Mammary epithelial cell (primary cell): ENCODE measurements at places on chromosomes 12 and 14. TPM values are rescaled to one million over a fixed set of nuclear protein-coding genes. Genes with fewer than 3 reads are reported as not detected.

DNA sequence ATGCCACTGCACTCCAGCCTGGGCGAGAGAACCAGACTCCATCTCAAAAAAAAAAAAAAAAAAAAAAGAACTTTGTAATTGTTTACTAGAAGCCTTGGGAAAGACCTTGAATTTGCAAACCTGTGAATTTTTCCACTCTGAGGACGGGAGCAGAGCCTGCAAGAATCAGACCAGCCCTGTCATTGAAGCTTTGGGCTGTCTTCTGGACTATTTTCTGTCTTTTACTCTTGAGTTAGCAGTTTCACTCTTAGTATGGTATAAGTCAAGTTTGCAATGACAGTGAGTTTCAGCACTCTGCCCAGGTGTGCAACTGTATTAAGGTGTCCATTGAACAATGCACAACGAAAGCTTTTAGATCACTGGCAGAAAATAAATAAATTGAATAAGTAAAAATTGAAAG is 81.4 kb upstream of the KRAS start:
- no peak for DNase-seq

DNA sequence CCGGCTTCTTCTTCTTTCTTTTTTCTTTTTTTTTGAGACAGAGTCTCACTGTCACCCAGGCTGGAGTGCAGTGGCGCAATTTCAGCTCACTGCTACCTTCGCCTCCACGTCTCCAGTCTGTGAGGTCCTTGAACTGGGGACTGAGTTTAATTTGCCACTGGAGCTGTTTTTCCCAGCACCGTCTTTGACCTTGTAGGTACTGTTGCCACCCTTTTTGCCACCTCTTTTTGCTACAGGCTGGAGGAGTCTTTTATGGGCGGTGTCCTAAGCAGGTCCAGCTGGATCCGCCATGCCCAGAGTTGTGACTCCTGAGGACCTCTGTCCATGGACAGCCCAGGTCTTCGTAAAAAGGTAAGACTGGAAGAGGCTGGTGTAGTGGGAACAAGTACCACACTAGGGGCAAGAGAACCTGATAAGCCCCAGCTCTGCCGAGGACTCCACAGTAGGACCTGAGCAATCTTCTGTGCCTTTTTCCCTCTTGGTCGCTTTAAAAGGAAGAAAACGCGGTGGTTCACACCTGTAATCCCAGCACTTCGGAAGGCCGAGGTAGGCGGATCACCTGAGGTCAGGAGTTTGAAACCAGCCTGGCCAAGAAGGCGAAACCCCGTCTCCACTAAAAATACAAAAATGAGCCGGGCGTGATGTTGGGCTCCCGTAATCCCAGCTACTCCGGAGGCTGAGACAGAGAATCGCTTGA is 946 bp downstream of the RNU4-2 start:
- DNase-seq = no peak

CCDC88C gene
- 4.7 TPM for total RNA-seq

- no peak for DNase-seq
Observed at GRCh38 chr12:7217475-7218069, 28.1 kb downstream of the PEX5 start.

GRCh38 chr14:64296561-64296960 is 2.4 kb upstream of the ESR2 start:
- DNase-seq = peak; percentile 73

DNA sequence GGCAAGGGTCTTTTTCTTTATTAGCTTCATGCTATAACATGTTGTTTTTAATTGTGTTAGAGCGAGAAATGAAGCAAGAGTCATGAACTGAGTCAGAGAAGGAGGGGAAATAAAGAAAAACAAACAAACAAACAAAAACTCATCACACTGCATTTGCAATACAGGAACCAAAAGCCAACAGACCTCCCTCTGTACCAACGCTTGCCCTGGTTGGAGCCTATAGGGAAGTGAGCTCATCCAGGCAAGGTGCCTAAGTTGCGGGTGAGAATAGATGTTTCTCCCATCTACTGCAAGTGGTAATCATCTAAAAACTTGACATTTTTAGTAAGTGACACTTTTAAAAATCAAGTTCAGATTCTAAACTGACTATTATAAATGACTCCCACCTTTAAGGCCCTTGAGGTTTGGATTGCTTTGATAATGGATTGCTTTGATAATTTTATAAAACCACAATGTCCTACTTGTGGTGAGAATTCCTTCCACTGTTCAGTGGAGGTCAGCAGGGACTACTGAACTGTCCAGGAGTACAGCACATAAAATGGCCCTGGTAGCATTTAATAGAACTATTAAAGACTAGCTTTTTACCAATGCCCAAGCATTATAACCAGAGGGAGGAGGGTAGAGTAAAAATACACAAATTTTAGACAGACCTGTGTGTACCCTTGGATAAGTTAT is 31.3 kb downstream of the SLC38A1 start:
- no peak for DNase-seq

DNA sequence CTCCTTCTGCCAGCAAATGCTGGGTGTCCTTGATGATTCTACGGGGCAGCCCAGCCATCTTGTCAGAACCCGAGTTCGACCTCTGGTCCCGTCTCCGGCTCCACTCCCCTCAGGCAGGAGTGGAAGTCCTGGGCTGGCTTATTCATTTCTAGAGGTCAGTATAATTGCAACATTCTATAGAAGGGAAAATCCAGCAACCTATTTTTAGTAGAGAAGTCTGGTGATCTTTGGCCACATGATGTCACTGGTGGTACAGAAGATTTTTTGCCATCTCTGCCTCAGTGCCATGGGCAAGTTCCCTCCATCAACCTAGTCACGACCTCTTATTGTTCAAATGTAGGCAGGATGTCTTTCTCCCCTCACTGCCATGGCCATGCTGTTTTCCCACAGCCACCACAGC is 22.4 kb downstream of the OR10G2 start:
- no peak for DNase-seq

PRKD1 gene
- 1.4 and 1.7 TPM in 2 replicates for total RNA-seq

TSPAN19 gene
- total RNA-seq = 0.67 TPM

DNA sequence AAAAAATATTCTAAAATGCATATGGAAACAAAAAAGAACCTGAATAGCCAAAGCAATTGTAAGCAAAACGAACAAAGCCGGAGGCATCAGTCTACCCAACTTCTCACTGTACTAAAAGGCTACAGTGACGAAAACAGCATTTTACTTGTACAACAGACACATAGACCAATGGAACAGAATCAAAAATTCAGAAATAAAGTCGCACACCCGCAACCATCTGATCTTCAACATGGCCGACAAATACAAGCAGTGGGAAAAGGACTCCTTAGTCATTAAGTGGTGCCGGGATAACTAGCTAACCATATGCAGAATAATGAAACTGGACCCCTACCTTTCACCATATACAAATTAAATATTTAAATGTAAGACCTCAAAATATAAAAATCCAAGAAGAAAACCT is 203.9 kb upstream of the PPFIA2 start:
- DNase-seq = no peak

- DNase-seq = peak; percentile 80
Observed at GRCh38 chr12:58803908-58804307, 116.4 kb downstream of the LRIG3 start.

- no peak for DNase-seq
Observed at GRCh38 chr12:62739266-62740015, 195.5 kb downstream of the PPM1H start.

NRIP2 gene
- total RNA-seq = not detected

SIX1 gene
- 0.17 TPM for total RNA-seq

ALDH1L2 gene
- total RNA-seq = 61.7 TPM

DNA sequence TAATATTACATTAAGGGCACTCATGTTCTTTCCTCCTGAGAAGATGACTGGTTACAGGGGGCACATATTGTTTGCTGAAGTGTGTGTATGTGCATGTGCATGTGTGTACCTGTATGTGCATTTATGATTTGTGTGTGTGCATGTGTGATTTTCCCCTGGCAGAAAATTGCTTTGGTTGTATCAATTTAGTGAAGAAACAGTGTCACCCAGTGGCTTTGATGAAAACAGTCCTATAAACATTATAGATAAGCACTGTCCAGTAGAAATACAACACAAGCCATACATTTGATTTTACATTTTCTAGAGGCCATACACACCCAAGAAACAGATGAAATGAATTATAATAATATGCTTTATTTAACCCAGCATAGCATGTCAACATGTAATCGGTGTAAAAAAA is 8.6 kb downstream of the PDE3A start:
- no peak for DNase-seq

DNA sequence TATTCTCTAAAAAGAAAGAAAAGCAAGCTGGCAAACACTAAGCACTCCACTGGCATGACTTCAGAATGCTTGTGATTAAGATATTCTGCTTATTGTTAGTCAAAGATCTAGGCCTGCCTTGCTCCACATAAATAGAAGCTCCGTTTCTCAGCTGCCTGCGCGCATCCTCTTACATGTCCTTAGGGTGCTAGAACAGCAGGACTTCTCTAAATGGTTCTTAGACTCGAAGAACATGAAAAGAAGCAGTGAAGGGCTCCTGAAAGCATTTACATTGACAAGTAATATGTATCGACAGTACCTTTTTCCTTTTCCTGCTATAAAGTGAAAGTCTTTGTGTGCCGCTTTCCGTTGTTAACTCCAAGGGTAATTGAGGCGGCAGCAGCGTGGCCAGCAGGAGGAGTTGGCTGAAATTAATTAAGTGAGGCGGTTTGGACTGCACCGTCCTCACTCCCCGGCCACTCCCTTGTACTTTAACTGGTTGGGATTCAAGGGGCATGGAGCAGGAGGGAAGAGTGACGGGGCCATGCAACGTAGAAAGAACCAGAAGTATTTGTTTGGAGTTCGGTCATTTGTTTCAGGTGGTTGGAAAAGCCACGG is 34.2 kb upstream of the OTX2 start:
- DNase-seq = no peak

CDH24 gene
- 5.5 and 5.6 TPM in 2 replicates for total RNA-seq

DNA sequence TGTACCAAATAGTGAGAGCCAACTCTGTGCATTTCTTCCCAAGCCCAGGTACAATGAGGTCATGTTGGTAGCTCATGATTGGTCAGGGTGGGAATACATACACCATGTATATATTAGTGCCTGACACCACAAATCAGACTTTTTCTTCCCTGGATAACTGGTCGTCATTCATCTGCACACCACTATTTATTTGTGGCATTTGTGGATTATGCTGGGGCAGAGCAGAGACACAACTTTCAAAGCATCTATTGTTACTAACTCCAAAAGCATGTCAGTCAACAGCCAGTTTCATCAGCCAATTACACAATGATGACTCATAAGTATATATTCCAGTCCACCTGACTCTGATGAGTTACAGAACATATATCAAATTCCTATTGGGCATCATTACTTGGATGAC is 181.7 kb downstream of the ADAMTS20 start:
- peak; percentile 93 for DNase-seq

DNA sequence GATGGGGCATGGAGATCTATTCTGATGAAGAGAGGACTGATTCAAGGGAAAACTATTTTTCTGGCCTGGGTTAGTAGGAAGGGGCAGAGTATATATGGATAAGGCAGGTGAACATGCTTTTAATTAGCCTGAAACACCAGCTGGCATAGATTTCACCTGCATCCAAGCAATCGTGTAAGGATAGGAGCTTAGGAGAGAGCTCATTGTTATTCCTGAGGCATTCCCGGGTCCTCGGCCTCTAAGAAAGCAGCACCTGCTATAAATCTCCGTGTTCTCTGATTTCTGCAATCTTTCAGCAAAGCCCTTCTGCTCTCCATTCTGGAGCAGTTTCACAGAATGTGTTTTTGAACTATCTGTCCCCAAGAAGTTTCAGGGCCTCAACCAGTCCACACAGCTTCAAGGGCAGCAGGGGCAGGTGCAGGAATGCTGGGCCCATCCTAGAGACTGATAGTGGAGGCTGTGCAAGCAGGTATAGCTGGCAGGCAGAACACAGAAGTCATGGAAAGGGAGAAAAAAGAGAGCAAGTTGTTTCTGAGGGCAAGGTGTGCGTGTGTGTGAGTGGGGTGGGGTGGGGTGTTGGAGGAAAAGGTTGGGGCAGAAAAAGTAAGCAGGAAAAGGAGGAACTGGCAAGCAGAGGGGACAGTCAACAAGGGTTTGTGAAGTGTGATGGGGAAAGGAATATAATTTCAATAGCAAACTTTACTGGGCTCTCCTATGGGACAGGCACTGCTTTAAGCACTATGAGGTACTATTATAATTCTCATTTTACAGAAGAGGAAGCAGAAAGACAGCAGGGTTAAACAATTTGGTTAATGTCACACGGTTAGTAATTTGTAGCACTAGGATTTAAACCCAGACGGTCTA is 203.7 kb upstream of the SSTR1 start:
- no peak for DNase-seq

DNA sequence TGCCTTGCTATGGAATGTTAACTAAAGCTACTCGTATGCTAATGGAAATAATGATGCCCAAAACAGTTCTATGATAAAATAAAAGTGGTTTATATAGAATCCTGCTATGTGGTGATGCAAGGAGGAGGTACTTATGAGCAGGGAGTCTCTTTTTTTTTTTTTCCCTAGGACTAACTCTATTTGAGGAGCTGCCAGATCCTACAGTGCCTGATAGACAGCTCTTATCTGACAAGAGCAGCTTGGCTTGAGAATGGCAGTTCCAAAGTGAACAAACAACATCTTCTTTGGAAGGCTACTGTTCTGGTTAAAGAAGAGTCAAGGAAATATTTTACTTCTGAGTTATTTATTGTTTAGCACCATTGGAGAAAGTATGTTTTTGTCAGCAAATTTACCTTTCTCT is 10.2 kb upstream of the ACSM4 start:
- DNase-seq = no peak

TMEM30B gene
- 25.9 and 33.7 TPM in 2 replicates for total RNA-seq

CELA1 gene
- not detected in 2 replicates for total RNA-seq

GRCh38 chr12:65022960-65023359 is 98.1 kb downstream of the WIF1 start:
- DNase-seq = no peak

DNA sequence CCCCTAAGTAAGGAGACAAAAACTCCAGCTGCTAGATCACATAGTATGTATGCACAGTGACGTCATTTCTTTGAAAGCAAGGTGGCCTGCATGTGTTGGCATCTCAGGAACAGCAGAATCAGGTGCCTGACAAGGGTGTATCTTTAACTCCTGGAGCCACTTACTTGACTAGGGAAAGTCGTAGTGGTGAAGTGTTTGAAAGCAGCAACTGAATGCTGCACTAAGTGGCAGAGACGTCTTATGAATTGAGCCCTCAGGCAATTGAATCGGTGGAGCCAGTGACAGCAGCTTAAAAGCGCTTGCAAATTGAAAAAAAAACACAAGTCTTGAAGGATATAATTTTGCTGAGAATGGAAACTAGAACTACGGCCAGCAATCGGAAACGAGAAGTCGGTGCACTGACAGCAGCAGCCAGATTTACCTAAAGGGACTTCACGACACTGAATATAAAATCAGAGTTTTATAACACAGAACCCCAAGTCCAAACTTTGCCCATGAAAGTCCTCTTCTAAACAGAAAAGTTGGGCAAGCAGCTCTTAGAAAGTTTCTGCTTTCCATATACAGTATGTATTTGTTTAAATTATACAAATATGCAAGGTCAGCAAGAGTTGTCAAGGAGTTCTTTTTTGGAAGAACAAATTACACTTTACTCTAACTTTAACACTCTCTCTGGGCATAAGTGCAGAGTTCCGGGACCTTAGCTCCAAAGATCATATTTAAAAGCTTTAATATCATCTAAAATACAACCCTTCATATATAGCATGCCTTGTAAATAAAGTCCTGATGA is 1.1 kb downstream of the IGF1 start:
- peak; percentile 7 for DNase-seq

SOX5 gene
- total RNA-seq = not detected in 2 replicates

KCNJ8 gene
- total RNA-seq = not detected in 2 replicates

POLE gene
- total RNA-seq = 23.3 and 67.7 TPM in 2 replicates

- no peak for DNase-seq
Observed at GRCh38 chr14:28952666-28953065, 186.1 kb downstream of the FOXG1 start.
